Hematopoietic multipotent progenitor cell treated with erythropoietin and hydrocortisone succinate and interleukin-3 and kit ligand, for 8 days (in vitro differentiated cells): ENCODE measurements at places on chromosomes 16 and 17.

DNA sequence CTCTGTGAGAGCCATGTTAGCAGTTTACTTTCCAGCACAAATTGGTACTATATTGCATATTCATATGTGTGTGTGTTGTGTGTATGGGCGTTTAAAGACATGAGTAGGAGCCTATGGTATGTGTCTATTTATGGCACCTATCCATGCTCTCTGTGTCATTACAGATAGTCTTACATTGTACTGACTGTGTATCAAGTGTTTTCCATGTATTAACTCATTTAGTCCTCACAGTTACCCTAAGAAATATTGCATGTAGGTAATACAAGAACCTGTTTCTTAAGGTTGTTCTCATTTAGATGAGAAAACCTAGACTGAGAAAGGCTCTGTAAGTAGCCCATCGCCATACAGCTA lies 1.6 kb downstream of the ALG1 start:
- DNase-seq, result no peak

GRCh38 chr16:27311448-27311830 lies 2.3 kb upstream of the IL4R start:
- DNase-seq, result no peak

DNA sequence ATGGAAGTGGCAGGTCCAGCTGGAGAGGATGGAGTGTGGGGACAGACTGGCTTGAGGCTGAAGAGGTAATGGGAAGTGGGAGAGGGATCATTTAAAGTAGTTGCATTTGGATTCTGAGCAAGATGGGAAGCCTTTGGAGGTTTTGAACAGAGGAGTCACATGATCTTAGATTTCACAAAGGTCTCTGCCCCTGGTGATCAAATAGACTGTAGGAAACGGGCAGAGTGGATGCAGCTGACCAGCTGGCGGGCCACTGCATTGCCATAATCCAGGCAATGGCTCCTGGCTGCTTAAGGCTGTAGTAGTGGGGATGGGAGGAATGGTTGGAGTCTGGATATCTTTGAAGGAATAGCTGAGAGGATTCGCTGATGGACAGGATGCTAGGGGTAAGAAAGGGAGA lies 81.5 kb downstream of the SLC6A2 start:
- no peak for DNase-seq

GRCh38 chr17:53490447-53490968 lies 332.2 kb upstream of the KIF2B start:
- DNase-seq, result no peak

GRCh38 chr17:77666462-77666861 lies 292.0 kb upstream of the TNRC6C start:
- DNase-seq, result peak; percentile 16

- no peak for DNase-seq
These were observed 174.9 kb downstream of the SEC14L1 start for GRCh38 chr17:77315551-77316190.

DNA sequence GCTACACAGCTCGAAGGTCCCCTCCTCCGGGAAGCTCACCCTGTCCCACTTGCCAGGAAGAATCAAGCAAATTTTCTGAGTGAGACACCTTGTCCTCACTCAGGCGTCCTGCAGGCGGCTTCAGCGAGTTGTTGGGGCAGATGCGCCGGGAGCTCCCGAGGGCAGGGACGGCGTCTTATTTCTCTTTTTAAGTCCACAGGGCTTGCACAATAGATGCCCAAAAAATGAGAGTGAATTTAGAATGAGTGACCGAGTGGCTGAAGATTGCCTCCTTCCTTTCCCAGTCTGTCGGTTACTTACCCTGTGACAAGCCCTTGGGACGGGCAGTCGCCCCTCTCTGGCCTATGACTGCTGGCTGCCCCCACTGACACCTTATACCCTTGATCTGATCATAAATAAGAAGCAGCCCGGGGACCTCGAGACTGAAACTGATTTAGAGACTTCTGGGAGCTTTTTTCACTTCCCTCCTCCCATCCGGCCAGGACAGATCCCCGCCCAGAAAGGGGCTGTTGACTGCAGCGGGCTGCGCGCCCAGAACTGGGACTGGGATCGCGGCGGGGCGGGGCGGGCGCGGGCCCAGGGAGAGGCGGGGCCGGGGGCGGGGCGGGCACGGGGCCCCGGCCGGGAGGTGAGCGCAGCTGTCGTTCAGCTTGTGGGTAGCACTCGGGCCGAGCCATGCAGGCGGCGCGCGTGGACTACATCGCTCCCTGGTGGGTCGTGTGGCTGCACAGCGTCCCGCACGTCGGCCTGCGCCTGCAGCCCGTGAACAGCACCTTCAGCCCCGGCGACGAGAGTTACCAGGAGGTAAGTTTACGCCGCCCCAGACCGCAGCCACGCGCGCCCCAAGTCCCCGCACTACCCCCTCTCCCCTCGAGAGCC lies at the start of gene TTYH2:
TSS of gene TTYH2 (plus strand) at position 659 of the 879 bp plus-strand sequence. CDS start at position 676, 17 bp downstream.
- DNase-seq, result peak; percentile 90

DNA sequence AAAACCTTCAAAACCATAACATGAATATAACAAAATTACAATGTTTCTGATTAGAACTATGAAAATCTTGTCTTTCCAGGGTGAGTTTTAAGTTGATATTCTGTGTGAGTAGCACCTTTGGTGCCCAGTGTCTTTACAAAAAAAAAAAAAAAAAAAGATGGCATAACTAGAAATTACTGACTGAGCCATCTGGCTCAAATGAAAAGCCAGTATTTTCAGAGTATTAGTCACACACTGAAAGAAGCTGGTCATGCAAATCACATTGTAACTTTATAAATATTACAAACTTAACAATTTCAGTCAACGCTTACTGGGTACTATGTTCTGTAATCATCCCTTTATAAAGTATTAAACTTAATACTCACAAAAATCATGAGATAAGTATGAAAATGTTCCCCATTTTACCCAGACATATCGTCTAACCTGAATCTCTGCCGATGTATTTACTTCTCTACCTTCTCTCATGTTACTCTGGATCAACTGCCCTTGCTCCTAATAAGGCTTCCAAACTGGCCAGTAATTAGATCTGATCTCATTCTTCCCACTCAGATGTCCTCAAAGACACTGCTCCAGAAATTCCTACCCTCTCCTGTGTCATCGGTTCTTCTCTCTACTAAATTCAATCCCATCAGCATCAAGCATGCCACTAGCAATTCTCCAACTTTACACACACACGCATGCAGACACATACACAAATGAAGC lies 25.4 kb downstream of the UBE2G1 start:
- no peak for DNase-seq

DNA sequence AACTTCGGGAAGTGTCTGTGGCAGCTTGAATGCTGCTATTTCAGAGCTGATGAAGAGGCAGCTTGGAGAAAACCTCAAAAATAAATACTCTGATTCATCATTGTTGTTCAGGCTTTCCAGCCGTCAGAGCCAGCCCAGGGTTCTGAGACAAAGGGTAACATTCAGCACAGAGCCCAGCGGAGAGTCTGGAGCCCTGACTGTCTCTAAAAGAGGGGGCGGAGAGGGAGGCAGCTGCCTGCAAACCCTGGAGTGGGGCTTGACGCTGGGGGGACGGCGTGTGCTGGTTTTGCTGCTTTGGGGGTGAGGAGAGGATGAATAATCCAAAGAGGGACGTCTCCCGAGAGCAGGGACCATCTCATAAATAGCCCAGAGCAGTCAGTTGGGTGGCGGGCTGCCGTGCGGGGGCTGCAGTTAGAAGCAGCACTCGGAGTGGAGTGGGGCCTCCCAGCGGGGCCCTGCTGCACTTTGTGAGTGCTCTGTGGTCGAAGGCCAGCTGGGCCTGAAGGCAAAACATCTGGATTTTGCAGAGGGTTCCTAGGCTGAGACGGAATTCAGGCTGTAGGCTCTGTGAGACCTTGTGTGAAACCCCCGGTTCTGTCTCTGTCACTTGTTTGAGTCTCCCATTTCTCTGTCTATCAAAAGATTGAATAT lies 237.8 kb downstream of the PRKCA start:
- no peak for DNase-seq

- peak; percentile 37 for DNase-seq
These were observed 220.1 kb downstream of the SLC39A11 start for GRCh38 chr17:72872396-72872795.

- DNase-seq, result no peak
These were observed 7.0 kb downstream of the ZNF319 start for GRCh38 chr16:57993438-57993837.

DNA sequence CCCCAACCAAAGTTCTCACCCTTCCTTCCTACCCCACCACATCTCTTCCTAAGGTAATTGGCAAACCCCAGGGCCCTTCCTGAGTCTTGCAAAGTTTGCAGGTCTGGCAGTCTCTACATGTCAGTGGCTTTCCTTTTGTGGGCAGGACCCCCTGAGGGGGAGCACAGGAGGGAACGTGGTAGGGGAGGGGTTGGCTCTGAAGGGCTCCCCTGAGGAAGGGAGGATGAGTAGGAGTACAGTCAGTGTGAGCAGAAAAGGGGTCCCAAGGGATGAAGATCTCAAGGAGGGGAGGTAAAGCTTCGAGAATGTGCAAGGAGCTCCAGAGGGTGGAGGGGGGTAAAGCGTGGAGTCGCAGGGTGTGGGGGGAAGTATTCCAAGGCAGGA lies 206.9 kb downstream of the RAB11FIP4 start:
- DNase-seq, result no peak

DNA sequence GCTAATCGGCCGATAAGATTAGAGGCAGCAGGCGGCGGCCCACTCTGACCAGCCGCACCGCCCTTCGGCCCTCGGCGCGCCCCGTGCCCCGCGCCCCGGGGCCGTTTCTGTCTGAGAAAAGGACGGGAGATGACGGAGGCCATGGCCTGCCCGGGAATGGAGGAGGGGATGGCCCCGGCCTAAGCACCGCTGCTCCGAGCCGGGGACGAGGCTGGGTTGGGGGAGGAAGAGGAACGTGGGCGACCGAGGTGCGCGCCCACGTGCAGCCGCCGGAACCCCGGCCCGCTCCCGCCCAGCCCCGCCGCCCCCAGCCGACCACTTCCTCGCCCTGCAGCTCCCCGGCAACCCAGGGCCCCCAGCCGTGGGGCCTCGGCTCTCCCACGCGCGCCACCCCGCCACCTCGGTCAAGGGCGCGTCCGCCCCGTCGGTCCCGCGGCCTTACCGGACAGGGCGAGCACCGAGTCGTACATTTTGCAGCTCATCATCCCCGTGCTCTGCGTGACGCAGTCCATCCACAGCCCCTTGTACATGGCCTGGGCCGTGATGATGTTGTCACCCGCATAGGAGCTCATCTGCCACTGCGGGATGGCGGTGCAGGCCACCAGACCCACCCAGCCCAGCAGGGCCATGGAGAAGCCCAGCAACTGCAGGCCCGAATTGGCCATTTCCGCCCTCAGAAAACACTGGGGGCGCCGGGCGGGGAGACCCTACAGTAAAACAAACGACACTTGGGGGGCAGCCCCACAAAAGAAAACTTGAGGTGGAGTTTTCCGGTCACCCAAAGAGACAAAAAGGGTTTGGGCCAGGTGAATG lies 693 bp downstream of the CLDN7 start:
- DNase-seq, result peak; percentile 14

GRCh38 chr17:75754378-75755204 lies 10.4 kb downstream of the GALK1 start:
- DNase-seq, result no peak

- DNase-seq, result no peak
These were observed 1.7 kb downstream of the MLST8 start for GRCh38 chr16:2206780-2207433.
